ENCODE measurements at places on chromosomes 11 and 22.

DNA sequence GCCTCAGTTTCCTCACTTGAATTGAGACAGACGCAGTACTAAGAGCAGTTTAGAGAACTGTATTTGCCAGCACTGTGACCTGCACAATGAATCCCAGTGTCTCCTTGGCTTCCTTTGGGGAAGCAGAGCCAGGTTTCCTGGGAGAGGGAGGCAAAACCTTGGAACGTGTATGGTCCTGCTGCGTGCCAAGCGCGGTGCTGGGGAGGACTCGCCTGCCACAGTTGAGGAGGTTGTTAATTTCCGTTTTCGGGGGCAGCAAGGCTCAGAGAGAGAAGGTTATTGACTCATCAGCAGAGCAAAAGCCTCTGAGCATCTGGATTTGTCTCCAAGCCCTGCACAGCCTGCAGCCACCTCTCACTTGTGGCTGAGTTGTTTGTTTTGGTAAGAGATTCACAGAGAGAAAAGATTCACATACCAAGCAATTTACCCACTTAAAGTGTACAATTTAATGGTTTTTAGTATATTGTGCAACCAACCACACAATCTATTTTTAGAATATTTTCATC, 10.8 kb downstream of the SYT12 start:
- DNase-seq: no peak

DNA sequence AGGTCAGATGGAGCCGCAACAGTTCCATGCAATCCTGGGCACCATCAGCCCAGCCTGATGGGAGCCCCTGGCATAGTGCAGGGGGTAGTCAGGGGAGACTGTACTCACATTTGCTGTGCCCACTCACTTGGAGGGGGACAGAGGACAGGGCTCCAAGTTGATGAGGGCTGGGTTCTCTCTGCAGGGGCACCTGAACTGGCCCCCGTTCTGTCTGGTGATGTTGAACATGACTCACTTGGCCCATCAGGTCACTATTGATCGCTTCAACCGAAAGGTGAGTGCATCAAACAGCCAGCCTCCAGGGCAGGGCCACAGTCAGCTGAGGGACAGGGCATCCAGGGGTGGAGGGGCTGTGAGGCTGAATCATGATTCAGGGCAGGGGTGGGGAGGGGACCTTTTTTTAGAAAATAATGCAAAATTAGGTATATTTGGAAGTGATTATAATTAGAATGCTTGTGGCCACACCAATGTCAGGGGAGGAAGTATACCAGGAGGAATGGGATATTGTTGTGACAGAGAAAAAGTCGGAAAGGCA, 66.4 kb downstream of the OTOG start:
- DNase-seq: no peak

DNA sequence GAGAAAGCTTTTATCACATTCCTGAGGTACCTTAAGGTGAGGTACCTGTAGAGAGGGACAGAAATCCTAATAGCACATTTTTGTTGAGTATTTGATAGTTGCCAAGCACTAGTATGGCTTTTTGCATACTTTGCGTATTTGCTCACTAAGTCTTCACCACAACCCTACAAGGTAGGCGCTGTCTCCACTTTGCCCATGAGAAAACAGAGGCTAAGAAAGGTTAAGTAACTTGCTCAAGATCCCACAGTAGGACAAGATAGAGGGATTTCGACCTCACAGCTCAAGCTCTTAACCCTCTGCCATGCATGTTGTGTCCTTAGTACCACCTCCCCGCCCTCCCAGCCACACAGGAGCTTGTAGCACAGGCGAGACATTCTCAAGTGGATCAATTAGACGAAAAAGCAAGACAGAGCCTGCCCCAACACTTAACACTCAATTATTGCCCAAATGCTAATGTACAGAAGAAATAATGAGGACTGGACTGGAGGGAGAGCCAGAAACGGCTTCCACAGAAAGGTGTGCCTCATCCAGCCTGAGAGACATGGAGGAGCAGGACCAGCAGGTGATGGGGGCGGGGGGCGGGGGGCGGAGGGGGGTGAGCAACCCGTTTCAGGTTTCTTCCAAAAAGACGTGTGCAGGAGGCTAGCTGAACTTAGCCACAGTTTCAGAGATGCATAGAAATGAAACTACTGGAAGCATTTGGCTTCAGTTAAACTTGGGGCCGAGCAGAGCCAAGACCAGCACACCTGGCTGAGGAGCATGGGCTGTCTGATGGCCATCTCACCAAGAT, 26.7 kb upstream of the CD44 start:
- no peak for DNase-seq

GRCh38 chr11:57483562-57483918, 23.2 kb downstream of the RTN4RL2 start:
- no peak for DNase-seq

DNA sequence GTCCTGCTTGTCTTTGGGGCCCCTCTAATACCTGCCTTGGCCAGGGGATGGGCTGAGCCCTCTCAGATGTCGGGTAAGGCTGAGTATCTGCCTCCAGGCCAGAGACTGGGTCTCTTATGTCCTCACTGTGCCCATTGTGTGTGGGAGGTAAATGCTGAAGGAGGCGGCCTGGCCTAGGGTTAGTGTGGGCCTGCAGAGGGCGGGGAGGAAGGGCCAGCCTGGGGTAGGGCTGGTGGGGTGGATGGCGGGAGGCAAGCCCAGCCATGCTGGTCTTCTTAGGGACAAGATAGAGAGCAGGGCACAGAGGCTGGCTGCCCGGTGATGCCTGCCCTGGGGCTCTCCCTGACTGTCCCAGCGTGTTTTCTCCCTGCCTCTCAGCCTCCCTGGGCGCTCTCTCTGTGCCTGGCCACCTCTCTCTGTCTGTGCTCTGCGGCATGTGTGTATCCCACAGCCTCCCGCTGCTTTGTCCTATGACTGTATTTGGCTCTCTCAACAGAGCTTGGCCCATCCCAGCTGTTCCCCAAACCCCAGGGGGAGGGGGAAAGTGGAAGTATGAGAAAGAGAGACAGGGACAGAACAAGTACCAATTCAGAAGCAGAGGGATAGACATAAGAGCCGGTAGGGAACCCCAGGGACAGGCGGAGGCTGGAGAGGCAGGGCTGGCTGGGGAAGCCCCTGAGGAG, 57.0 kb downstream of the PDE2A start:
- no peak for DNase-seq

- no peak for DNase-seq
Measured at GRCh38 chr11:24944891-24945290, 448.0 kb downstream of the LUZP2 start.

GRCh38 chr11:73114835-73115220, 27.3 kb downstream of the FCHSD2 start:
- DNase-seq: no peak

DNA sequence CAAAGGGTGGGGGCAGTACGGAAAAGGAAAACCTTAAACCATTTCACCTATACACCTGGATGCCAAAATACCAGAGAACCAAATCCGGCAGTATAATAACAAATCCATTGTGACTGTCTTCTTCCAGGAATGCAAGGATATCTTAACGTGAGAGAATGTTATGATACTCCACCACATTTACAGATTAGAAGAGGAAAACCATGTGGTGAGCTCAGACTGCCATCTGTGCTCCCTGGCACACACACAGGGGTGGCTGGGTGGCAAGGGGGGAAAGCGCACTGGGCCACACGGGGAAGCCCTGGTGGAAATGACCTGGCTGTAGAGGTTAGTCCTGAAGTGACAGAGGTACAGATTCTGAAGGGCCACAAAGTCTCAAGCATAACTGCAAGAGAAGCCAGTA, 9.9 kb downstream of the EIF1AD start:
- no peak for DNase-seq

- no peak for DNase-seq
Measured at GRCh38 chr11:1483445-1483961, 3.1 kb downstream of the MOB2 start.

GRCh38 chr11:114017723-114018122, 41.8 kb upstream of the ZBTB16 start:
- DNase-seq: no peak

DNA sequence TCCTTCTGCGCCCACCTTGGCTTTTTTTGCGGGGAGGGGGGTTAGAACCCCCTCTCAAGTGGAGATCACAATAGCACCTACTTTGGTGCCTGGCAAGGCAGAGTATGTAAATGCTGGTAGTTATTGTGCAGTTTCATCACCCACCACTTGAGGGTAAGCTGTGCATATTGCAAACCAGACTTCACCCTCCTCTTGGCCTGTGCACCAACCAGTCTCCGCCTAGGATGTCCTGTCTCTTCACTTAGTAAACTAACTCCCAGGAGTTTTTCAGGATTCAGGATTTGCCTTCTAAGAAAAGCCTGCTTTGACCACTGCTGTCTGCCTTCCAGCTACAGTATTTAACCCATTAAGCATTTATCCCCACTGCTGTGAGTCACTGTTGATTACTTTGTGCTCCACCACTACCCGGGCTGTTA, 2.0 kb upstream of the UBXN1 start:
- DNase-seq: no peak

- no peak for DNase-seq
Measured at GRCh38 chr11:96299155-96299888, 43.7 kb downstream of the MAML2 start.

GRCh38 chr11:43981006-43981405, 38.6 kb downstream of the C11orf96 start:
- no peak for DNase-seq

DNA sequence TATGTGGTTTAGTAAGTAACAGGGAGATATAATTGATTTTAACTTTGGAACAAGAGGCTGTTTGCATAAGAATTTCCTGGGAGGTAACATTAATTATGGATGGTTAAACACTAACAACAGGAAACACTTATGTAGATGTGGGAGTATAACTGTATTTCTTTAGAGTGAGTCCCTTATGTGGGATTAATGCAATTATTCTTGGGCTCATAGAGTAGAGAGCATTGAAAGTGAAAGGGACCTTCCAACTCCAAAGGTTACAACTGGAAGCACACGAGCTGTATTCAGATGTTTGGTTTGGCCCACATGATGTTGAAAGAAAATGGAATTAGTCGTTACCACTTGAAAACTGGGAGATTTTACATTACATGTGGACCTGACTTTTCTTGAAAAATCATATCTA, 53.5 kb downstream of the BBOX1 start:
- no peak for DNase-seq

GRCh38 chr22:48781868-48782267, 1045.8 kb downstream of the BRD1 start:
- no peak for DNase-seq

DNA sequence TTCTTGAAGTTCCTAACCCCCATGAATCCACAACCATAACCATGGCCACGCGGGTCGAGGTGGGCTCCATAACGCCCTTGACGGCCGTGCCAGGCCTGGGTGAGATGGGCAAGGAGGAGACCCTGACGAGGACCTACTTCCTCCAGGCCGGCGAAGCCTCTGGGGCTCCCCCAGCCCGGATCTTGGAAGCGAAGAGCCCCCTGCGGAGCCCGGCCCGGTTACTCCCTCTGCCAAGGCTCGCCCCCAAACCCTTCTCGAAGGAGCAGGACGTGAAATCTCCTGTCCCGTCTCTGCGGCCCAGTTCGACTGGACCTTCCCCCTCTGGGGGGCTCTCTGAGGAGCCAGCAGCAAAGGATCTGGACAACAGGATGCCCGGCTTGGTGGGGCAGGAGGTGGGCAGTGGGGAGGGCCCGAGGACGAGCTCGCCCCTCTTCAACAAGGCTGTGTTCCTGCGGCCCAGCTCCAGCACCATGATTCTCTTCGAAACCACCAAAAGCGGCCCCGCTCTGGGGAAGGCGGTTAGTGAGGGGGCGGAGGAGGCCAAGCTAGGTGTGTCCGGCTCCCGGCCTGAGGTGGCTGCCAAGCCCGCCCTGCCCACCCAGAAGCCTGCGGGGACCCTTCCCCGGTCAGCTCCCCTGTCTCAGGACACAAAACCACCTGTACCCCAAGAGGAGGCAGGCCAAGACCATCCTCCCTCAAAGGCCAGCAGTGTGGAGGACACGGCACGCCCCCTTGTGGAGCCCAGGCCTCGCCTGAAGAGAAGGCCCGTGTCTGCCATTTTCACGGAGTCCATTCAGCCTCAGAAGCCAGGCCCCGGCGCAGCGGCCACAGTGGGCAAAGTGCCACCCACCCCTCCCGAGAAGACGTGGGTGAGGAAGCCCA, 75.7 kb downstream of the KIAA1671 start:
- DNase-seq: no peak

DNA sequence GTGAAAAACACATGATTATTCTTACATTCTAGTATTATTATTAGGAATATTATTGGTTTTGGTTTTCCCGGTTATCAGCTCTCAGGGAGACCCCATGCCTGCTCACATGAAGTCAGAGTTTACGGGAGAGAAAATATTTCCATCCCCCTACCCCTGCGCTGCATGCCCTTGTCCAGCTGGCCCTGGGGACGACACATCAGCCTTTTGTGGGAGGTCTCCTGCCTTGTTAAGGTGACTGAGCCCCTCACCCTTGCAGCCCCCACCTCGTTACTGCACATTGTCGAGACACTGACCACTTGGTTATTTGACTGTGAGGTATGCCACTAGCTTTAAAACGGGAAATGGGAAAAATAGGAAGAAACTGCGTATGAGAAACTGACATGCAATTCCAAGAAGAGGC, 63.0 kb downstream of the PARVG start:
- no peak for DNase-seq

DNA sequence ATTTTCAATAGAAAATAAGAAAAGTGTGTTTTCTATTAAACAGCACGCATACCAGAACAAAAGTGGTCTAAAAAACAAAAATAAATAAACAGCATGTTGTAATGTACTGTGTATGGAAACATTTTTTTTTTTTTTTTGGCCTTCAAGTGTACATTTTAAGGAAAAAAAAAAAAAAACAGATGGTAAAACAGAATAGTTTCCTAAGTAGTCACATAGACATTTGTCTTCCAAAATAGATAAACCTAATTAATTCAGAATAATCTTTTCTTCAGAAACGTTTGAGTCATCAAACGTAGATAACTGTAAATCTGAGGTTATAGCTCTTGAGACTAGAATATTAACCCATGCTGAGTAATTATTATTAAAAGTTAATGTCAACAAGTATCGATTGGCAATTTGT, 396 bp upstream of the CFAP300 start:
- DNase-seq: no peak

DNA sequence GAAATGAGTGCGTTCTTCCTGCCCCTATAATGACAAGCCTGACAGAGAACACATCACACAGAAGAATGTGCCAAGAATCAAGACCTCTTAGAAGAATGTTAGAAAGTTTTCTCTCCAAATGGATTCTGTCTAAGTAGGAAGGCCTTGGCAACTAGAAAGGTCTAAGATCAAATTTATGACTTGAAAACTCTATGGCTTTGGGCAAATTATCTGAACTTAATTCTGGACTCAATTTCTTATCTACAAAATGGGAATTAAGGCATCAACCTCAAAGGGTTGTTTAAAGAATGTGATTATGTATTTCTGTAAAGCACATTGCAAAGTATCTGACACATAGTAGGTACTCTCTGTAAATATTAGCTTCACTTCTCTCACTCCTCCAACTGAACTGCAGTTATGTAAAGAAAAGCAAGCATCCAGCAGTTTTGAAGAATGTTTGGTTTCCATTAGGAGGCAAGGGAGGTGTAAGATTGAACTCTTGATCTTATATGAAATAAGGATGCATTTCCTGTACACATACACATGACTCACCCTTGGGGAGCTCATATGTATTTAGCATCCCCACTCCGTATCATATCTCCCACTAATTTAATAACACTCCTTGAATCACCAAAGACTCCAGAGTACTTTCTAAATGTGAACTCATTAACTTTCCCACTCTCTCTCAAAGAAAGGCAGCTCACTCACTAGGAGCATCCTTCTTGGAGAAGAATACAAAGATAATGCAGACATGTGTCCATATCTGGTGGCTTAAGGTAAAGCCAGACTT, 77.6 kb downstream of the ETS1 start:
- no peak for DNase-seq

- DNase-seq: no peak
Measured at GRCh38 chr11:34150494-34151151, 45.2 kb downstream of the NAT10 start.

- DNase-seq: no peak
Measured at GRCh38 chr22:24104307-24105012, 76.8 kb upstream of the SUSD2 start.

- DNase-seq: no peak
Measured at GRCh38 chr11:78916759-78917158, 342.1 kb upstream of the NARS2 start.

Data from stimulated activated CD4-positive, alpha-beta T cell treated with anti-CD3 and anti-CD28 coated beads, Interleukin-4, amount 100 ng/mL, for 4 hours (primary cell).